Omental fat pad (tissue), 4 donors: ENCODE measurements at places on chromosomes 1 and 21. TPM values are rescaled to one million over a fixed set of nuclear protein-coding genes. Genes with fewer than 3 reads are reported as not detected.

The HTR6 gene
- not detected for total RNA-seq

DNA sequence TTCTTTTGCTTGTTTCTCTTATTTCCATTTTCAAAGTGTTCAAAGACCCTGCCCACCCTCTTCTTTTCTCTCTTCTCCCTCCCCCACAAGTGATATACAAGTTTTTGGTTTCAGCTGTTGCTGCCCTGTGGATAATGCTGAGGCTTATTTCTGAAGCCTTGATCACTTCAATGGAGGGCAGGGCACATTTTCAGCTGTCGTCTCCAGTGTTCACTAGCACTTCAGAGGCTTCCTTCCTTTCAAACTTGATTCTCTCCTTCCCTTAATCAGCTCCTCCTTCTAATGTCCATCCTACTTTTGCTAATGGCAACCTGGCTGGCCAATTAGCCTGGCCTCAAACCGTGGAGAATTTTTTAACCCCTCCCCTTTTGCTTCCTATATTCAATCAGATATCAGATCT is 435.7 kb upstream of the RUNX1 start:
- DNase-seq = no peak

- no peak for DNase-seq
Measured at GRCh38 chr1:68157416-68157815, 74.9 kb downstream of the WLS start.

DNA sequence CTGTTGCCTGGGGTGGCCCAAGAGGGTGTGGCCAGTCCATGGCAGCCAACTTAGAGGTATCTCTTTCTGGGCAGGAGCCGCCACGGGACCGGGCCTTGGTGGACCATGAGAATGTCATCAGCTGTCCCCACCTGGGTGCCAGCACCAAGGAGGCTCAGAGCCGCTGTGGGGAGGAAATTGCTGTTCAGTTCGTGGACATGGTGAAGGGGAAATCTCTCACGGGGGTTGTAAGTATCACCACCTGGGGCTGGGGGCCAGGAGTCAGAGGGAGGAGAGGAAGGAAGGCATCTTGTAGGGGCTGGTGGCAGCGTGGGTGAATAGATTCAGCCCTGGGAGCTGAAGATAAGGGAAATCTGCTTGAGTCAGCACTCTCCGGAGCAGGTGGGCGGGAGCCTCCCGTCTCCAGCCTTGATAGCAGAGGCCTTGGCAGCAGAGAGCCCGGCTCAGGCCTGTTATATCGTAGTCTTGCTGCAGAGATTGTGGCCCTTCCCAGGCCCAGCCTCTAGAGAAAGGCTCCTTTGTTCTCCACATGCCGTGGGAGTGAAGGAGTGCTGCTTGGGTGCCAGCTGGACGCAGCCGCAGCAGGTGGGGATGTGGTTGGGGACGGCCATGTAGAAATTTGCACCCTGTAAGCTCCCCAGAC is 25.4 kb downstream of the PHGDH start:
- no peak for DNase-seq

GRCh38 chr21:40490408-40490807 is 356.6 kb downstream of the DSCAM start:
- no peak for DNase-seq

GRCh38 chr1:240423246-240423924 is 188.6 kb downstream of the GREM2 start:
- no peak for DNase-seq

DNA sequence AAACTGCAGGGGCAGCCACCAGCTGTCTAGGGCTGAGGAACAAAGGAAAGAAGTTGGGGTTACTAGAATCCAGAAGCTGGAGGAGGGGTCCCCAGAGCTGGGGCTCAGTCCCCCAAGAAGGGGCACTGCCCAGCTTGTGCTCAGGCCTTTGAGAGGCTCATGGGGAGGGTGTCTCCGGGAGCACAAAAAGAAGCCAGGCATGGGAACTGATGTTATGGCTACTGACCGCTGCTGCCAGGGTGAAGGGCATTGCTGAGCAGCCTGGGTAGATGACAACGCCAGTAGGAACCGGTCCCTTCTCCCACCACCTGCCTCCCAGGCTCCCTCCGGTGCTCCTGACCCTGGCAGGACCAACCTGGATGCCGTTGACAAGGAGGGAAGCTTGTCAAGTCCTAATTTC is 762.5 kb upstream of the TPTE start:
- DNase-seq = no peak

GRCh38 chr1:239956263-239956662 is 135.4 kb upstream of the FMN2 start:
- no peak for DNase-seq

- no peak for DNase-seq
Measured at GRCh38 chr1:94349853-94350252, 68.3 kb upstream of the ABCD3 start.

DNA sequence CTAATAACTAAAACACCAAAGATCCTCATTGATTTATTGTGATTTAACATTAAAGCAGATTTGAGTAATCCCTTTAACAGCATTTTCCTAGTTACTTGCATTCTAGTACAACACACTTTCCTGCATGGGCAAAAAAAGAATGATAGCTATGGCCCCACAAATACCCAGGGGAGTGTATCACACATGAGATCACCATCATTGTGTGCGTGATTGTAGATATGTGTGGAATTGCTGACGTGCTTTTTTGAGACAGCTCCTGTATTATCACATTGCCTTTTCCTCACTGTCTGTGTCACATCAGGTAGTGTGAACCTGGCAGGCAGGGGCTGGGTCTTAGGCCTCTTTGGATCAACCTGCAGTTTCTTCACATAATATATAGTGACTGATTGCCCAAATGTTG is 48.5 kb upstream of the SAMD13 start:
- no peak for DNase-seq

The CFHR2 gene
- not detected for total RNA-seq

DNA sequence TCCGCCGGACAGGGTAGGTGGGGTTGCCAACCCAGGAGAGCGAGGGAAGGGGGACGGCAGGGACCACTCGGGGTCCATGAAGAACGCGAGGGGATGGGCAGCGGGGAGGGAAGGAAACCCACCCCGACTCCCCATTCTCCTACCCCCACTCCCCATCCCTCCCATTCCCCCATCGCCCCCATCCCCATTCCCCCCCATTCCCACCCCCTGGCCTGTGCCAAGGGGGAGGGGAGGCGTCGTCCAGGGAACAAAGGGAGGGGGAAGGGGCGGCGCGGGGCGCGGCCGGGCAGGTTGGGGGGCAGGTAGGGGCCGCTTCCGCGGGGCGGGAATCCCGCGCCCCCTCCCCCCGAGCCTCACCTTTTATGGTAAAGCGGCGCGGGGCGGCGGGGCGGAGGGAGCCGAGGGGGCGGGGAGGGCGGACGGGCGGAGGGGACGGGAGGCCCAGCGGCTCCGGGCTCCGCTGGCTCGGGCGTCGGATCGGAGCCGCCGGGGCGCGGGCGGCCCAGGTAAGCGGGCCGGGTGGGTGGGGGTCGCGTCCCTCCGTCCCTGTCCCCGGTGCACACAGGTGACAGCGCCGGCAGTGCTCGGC is at the start of gene FBLIM1:
TSS of gene FBLIM1 (plus strand) at position 453 of the 589 bp plus-strand sequence. CDS start 6,189 bp downstream, outside the sequence.
- no peak for DNase-seq

DNA sequence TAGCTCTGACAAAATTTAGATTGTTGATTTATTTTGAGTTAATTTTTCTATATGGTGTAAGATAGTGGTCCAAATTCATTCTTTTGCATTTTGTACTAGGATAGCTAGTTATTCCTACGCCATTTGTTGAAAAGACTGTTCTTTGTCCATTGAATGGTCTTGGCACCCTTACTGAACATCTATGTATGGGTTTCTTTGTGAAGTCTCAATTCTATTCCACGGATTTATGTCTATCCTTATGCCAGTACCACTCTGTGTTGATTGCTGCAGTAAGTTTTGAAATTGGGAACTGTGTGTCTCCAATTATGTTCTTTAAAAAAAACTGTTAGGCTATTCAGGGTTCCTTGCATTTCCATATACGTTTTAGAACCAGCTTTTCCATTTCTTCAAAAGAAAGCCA is 145.7 kb downstream of the ZNF644 start:
- no peak for DNase-seq

The PRKAA2 gene
- total RNA-seq = 2.1 TPM

- no peak for DNase-seq
Measured at GRCh38 chr1:56062625-56063024, 516.7 kb downstream of the PLPP3 start.

DNA sequence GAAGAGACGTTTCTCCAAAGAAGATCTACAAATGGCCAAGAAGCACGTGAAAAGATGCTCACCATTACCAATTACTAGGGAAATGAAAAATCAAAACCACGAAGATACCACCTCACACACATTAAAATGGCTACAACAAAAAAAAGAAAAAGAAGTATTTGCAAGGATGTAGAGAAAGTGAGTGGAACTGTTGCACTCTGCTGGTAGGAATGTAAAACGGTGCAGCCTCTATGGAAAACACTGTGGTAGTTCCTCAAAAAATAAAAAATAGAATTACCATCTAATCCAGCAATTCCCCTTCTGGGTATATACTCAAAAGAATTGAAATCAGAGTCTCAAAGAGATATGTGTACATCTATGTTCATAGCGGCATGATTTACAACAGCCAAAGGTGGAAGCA is 115.4 kb upstream of the EDN2 start:
- DNase-seq = no peak

The PROK1 gene
- total RNA-seq = 74.1 TPM

The GJA9 gene
- total RNA-seq = not detected

The SLC1A7 gene
- not detected for total RNA-seq

The ITGB2 gene
- 224 TPM for total RNA-seq

DNA sequence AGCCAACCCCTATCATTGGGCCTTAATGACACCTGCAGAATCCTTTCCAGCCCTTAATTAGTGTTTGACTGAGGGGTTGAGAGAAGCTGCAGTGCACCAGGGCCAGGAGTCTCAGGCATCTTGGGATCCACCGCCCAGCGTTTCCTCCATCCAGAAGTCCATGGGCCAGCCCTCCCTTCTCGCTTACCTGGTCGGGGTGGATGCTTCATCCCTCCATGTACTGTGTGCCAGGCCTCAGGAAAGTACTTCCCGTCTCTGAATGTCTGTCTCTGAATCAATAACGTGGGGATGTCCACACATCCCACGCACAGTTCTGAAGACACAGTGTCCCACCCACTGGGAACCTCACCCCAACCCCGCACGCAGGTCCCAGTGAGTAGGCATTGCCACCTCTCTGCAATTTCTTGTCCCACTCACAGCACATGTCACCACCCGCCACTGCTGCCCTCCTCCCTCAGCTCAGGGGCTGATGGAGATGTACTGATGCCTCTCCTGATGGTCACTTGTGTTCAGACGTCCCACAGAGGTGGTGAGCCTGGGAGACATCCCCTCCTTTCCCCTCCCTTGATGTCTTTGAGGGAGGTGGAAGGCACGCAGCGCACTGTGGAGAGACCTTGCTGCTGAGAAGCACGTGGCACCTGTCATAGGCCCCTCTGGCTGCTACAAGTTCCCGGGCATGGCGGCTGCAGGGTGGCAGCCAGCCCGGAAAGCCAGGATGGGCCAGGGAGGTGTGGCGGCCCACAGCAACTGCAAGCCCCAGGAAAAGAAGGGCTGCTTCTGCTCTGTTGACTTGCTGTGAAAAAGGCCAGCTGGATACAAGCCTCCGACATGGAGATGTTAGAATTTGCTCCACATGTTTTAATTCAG is 29.4 kb upstream of the PRSS38 start:
- DNase-seq = no peak

DNA sequence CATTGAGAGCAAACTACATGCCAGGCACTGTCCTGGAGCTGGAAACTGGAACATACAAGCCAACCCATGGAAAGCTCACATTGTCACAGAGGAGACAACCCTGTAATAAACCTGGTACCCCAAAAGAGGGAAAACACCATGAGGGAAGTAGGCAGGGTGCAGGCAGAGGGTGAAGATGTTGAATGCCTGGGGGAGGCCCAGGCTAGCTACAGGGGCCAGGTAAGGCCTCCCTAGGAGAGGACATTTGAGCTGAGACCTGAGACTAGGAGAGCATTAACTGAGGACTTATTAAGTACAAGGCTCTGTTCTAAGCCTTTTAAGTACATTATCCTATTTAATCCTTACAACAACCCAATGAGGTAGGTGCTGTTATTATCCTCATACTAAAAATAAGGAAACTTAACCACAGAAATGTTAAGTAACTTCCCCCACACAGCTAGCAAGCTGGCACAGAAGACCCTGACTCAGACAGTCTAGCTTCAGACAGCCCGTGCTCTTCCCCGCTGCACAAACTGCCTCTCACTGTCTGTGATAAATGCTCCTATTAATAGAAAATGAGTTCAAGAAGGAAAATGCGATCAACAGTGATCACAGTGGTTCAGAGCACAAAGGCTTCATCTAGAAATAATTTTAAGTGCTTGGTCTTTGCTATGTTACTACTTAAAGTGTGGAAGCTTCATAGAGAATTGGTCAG is 41.8 kb downstream of the ZNF281 start:
- no peak for DNase-seq

The TRIM46 gene
- 0.36 TPM for total RNA-seq

- DNase-seq = no peak
Measured at GRCh38 chr1:25145775-25146393, 86.4 kb downstream of the SYF2 start.

- DNase-seq = no peak
Measured at GRCh38 chr1:229653420-229653819, 27.4 kb downstream of the URB2 start.

The MAPKAPK2 gene
- total RNA-seq = 52.0 TPM
